ENCODE measurements at places on chromosomes 12 and 14.

GRCh38 chr14:49016381-49016780, 569.8 kb downstream of the RPS29 start:
- DNase-seq, result no peak

DNA sequence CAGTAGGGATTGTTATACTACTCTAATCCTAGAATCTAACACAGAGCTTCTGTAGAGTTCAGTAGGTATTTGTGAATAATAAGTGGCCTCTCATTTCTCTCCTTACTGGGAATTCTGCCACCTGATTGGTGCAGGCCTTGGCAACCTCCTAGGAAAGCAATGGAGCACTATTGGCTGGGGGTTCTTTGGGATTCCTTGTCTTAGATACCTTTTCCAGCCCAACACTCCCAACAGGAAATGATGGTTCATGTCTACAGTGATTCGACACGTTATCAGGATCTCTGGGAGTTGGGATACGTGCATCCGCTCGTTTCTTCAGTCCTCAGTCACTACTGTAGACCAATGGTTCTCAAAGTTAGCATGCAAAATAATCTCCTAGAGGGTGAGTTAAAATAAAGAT, 67.4 kb downstream of the ELK3 start:
- no peak for DNase-seq

DNA sequence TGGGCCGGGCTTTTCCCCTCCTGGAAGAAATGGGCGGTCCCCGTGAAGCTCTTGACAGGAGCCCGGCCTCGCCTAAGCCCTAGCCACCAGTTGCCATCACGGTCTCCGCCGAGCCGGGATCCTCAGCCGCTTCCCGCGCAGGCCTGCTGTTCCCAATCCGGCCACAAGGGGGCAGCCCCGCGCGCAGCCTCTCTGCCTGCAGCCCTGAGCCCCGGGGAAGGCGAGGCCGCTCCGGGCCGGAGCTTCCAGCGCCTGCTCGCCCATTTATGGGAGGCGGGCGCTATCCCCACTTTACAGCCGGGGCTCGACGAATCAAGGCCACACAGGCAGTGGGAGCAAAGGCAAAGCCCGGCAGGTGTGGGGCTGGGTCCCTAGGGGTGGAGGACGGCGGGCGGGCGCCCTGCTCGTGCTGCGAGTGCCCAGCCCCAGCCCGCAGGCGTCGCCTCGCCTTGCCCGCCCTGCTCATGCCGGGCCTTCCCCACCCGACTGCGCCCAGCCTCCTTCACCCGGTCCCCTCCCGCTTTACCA, 61.5 kb downstream of the LGMN start:
- DNase-seq, result peak; percentile 53

DNA sequence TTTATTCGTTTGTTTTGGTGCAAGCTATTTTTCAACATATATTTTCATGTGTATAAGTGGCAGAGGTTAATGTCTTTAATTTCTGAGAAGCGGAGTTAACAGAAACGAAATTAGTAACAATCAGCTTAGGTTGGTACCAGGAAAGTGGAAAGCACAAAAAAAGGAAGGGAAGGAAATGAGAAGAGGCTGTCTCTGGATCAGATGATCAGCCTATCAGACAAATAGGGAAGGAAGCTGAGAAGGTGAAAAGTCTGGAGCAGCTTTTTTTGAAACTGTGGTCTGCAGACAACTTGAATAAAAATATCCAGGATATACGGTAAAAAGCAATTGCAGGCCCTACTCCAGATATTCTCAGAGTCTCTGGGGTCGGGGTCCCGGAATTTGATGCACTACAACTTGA, 265.0 kb downstream of the SSPN start:
- DNase-seq, result peak; percentile 55

DNA sequence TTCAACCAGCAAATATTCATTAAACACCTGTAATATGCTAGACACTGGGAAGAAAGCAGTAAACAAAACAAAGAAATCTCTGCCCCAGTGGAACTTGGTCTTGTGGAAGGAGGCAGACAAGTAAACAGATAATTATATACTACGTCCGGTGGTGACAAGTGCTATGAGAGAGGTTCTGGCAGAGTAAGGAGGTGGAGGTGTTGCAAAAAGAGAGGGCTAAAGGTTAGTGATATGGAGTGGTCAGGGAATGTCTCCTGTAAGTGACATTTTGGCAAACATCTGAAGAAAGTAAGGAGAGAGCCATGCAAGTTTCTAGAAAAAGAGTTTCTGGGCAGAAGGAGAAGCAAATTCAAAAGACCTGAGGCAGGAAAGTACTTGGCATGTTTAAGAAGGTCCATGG, 73.4 kb downstream of the RIC8B start:
- no peak for DNase-seq
